Occipital lobe (tissue), 3 donors: ENCODE measurements at places on chromosomes 5 and 9. TPM values are rescaled to one million over a fixed set of nuclear protein-coding genes. Genes with fewer than 3 reads are reported as not detected.

The IL4 gene
- not detected for total RNA-seq

The THBS4 gene
- total RNA-seq, result 2.2 TPM

The ESM1 gene
- 0.47 TPM for total RNA-seq

GRCh38 chr9:5549658-5550650 lies 39.6 kb downstream of the PDCD1LG2 start:
- DNase-seq, result no peak

- no peak for DNase-seq
Observed at GRCh38 chr5:62701036-62701435, 122.4 kb downstream of the LRRC70 start.

DNA sequence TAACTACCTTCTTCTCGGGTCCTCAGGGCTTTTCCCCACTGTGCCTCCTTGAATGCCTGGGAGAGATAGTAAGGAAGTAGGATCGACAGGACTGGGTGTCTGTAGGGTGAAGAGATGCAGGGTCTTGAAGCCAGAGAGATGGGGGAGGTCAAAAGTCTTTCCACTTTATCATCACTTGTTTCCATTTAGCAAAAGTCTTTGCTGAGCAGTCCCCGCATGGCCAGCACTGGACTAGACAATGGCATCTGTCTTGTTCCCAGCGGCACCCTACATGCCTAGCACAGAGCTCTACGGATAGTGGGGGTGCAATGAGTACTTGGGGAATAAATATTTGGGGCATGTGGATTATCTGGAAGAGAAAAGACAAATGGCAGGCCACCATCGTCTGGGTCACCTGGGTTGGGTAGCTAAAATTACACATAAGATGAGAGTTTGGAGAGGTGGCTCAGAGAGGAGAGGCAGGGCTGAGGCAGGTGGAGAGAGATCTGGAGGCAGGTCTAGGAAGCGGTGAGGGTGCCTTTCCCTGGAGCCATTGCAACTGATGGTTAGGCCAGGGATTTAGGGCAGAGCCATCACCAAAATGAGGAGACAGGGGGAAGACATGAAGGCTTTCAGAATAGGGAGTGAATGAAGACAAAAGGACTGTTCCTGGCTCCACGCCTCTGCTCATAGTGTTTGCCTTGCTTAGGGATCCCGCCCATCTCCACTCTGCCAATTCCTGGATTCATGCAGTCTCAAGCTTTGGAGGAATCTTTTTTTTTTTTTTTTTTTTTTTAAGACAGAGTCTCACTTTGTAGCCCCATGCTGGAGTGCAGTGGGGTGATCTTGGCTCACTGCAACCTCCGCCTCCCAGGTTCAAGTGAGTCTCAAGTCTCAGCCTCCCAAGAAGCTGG lies 250.8 kb upstream of the KLF4 start:
- no peak for DNase-seq

The C9orf50 gene
- total RNA-seq, result not detected

DNA sequence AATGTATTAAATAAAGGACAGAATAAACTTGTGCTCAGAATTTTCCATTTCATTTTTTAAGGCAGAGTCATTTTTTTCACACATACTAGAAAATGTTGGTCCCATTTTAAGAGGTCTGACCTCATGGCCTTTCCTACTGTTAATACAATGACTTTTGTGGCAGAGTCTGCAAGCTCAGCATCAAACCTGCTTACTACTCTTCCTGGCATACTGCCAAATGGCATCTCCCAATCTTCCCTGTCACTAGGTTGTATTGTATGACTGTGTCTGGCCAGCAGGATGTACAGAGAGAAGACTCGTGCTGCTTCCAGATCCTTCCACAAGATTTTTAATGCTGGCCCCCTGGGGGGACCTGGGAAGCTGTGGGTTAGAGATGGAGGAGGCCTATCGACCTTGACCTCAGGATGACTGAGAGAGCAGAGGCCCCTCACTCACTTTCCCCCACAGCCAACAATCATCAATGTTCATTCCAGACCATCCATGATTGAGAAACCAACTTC lies 64.7 kb downstream of the BARX1 start:
- DNase-seq, result no peak

DNA sequence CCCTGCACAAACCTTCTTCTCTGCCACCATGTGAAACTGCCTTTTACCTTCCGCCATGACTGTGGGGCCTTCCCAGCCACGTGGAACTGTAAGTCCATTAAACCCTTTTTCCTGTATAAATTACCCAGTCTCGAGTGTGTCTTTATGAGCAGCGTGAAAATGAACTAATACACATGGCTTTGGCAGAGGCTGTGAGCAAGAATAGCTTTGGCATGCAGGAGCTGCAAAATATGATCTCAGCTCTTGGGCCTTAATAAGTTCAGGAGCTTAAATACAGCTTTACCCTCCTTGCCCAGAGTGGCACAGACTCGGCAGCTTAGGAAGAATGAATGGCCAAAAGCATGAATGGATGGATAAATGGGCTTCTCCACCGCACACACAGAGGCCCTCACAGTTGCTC lies 15.7 kb upstream of the SLC36A1 start:
- DNase-seq, result no peak

DNA sequence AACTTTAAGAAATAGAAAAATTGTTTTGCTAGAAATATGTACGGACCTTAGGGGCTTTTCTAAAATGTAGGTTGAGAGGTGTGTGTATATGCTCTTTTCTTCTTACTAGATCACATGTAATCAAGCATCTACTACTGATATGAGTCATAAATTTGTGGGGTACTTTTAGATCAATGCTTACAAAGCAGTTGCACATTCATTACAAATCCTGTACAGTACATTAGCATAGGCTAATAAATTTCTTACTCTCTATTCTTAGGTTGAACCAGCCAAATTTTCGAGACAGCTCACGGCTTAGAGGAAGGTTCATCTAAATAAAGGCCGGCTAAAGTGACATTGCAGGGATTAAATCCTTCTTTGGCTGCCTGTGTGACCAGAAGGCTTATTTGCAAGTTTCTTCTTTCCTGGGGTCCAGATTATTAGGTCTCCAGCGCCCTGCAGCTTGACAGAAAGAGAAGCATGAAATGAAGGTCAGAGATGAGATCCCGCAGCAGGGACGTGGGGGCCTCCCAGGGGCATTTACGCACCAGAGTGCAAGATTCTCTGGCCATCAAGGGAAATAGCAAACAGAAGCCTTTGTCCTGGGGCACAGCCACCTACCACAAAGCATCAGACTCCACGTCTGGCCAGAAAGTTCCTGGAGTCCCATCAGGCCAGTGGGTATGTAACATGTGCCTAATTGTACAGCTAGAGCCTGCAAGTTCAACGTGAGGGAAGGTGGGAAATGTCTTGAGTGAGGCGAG lies 53.0 kb downstream of the NIM1K start:
- DNase-seq, result no peak

- no peak for DNase-seq
Observed at GRCh38 chr9:34956648-34957047, 1.4 kb upstream of the PHF24 start.

DNA sequence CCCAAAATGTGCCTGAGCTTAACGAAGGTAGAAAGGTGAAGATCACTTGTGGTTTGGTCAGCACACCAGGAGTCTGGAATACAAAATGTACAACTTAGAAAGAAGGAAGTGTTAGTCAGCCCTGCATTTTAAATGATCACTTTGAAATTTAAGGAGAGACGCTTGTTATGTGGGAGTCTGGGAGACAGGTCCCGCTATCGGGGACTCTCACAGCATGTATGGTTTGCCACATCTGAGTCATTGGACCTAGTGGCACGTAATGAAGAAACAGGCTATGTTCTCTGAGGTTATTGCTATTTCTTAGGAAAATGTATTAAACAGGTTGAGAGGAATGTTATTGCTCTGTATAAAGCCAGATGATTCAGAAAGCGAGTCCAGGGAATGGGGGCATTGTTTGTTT lies 2362.5 kb upstream of the WWC1 start:
- no peak for DNase-seq
